ENCODE measurements at places on chromosomes 1 and 21.

DNA sequence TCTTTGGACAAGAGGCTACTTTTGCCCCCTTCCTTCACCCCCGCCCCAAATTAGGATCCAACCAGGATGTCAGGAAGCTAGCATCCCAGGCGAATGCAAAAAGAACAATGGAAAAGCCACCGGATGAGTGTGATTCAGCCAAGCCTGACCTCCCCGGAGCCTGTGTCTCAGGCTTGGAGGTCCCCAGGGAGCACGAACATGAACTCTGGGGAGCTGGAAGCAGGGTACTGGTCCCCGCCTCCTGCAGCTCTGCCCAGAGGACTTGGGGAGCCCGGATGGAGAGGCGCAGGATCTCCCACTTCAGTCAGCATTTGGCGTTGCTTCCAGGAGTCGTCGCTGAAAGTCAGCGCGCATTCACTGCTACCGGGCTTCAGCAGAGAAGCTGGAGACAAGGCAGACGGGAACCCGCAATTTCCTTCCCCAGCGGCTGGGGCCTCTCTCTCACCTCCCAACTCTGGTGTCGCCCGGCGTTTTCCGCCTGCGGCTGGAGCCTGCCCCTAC is 1.8 kb upstream of the TBX15 start:
- DNase-seq = no peak

GRCh38 chr1:168433238-168433637 is 110.6 kb downstream of the XCL2 start:
- no peak for DNase-seq

DNA sequence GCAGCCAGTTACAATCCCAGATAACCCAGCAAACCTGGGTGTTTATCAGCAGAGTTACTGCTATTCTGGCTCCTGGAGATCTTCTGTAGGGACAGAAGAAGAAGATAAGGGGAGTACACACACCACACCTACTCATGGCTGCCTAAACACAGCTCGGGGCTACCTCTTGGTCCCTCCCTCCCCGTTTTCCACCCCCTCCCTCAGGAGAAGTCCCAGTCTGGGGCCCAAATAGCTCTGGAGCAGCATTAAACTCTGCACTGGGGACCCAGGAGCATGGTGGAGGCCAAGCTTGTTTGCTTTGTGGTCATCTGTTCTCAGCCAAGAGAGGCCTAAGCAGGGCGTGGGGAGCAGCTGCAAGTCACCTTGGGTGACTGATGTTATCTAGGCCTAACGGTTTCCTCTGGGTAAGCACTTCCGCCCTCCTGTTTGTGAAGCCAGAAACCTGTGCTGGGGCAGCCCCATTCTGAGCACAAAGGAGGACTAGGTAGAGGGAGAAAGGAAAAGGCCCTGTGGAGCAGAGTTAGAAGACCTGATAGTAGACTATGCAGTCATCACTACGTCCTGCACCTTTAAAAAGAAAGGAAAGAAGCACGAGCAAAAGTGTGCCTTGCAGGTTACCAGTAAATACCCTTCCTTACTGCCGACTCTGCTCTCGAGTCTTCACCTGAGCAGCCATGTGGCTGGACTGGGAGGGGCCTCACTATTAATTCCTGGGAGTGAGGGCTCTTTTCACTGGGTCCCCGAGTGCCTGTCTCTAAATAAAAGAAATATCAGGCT is 2.0 kb upstream of the RCSD1 start:
- DNase-seq = no peak

DNA sequence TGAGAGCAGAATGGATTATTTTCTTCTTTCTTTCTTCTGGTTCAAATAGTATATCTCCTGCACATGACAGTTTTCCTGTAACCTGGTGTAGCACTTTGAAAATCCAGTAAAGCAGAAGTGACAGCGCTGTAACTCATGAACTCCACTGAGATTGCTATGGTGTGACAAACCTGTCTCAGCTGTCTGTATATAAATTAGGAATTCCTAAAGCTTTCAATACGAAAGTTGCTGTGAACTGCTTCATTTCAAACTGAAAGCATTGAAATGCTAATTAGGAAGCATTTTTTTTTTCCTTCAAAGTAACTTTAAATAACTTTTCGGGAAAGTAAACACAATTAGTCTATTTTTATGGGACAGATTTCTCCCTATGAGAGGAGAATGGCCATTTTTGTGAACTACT is 646.9 kb upstream of the ZP4 start:
- DNase-seq = no peak

DNA sequence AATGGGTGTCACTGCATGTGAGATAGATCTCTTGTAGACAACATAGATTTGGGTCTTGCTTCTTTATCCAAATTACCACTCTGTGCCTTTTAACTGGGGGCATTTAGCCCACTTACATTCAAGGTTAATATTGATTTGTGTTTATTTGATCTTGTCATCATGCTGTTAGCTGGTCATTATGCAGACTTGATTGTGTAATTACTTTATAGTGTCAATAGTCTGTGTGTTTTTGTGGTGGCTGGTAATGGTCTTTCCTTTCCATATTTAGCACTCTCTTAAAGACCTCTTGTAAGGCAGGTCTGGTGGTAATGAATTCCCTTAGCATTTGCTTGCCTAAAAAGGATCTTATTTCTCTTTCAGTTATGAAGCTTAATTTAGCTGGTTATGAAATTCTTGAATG is 29.6 kb downstream of the ZNF691 start:
- no peak for DNase-seq

DNA sequence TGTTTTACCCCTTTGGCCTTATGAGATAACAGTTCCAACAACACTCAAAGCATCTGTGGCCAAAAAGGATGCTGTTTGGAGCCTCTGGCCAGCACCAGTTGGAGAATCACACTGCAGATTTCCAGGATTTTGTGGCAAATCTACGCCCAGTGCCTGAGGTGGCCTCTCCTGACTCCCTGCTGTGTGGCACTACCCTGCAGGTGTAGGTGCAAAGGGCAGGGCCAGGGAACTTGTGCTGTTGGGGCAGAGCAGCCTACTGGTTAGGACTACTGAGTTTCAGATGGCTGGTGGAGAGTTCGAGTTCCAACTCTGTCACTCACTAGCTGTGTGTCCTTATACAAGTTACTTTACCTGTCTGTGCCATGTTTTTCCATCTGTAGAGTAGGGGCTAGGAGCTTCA is 170.5 kb downstream of the PTPRU start:
- no peak for DNase-seq

GRCh38 chr21:16910435-16911165 is 602.2 kb upstream of the CXADR start:
- no peak for DNase-seq

GRCh38 chr1:100250264-100250663 is 630 bp upstream of the DBT start:
- no peak for DNase-seq

GRCh38 chr1:229027622-229028182 is 243.2 kb upstream of the RAB4A start:
- DNase-seq = no peak

DNA sequence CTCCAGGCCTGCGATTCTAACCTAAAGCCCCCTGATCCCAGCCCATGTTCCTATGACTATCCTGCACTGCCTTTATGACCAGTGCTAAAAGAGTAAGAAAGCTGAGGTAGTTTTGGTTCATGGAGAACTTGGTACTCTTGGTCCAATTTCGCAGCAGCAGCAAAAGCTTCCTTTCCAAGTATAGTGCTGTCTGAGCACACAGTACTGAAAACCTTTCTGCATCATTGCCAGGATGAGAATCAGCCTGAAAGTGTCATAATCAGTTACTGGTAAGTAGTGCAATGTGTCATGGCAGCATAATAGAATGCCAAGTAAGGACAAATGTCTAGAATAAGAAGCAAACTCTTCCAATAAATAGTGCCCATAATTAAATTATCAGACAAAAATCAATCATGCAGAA is 889.6 kb upstream of the ADGRL4 start:
- no peak for DNase-seq

GRCh38 chr1:5165762-5166161 is 511.4 kb downstream of the AJAP1 start:
- no peak for DNase-seq

DNA sequence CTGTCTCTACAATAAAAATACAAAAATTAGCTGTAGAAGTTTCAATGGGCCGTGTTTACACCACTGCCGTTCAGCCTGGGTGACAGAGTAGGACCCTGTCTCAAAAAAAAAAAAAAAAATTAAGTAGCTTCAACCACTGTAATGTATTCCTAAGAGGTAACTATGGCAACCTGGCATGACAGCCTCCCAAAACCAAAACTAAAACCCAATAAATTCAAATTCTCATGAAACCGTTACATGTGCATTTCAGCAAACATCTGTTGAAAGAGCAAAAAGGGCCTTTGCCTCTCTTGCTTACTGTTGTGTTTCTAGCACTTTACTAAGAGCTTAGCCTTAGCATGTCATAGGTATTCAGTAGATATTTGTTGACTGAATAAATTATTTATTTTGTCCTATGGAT is 33.5 kb downstream of the ODR4 start:
- no peak for DNase-seq

DNA sequence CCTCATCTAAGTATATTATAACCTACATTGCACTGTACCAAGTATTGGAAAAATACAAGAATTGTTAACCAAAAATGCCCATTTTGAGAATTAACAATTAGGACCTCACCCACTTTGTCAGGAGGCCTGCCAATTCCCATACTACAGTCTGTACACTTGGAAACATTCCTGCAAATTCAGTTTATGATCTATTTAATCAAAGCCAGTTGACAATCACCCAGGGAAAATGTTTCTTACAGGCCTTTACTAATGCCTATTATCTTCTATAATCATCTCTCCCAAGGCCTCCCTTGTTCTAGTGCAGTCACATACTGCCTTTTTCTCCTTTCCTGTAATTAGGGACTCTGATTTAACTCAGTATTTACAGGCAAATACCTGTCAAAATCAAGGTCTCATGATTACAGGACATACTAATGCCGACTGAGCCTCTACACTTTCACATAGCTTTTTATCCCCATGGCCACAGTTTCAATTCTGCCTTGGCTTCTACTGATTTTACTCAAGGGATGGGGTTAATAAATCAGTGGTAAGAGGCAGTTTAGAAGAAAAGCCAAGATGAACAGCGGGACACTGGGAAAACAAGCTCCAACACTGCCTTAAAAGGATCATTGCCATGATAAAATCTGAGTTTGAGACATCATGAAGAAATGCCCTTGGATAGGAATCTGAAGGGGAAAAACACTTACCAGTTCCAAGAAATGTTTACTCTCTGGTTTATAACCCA is 338.7 kb downstream of the VAV3 start:
- no peak for DNase-seq

- DNase-seq = no peak
Observed at GRCh38 chr1:42431514-42431913, 24.3 kb downstream of the ZMYND12 start.

DNA sequence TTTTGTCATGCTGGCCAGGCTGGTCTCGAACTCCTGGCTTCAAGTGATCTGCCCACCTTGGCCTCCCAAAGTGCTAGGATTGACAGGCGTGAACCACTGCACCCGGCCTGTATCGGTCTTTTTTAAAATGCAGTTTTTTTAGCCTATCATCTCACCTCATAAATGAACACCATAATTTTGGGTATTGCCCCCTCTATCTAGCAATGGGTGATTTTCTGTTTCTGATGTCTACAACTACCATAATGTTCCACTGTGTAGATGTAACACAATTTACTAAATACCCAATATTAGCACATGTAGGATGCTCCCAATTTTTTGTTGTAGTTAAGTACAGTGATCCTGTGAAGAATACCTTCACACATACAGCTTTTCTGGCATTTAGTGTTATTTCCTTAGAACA is 2.0 kb upstream of the CAMTA1 start:
- no peak for DNase-seq

GRCh38 chr1:246728311-246728710 is 4.1 kb downstream of the SCCPDH start:
- no peak for DNase-seq

DNA sequence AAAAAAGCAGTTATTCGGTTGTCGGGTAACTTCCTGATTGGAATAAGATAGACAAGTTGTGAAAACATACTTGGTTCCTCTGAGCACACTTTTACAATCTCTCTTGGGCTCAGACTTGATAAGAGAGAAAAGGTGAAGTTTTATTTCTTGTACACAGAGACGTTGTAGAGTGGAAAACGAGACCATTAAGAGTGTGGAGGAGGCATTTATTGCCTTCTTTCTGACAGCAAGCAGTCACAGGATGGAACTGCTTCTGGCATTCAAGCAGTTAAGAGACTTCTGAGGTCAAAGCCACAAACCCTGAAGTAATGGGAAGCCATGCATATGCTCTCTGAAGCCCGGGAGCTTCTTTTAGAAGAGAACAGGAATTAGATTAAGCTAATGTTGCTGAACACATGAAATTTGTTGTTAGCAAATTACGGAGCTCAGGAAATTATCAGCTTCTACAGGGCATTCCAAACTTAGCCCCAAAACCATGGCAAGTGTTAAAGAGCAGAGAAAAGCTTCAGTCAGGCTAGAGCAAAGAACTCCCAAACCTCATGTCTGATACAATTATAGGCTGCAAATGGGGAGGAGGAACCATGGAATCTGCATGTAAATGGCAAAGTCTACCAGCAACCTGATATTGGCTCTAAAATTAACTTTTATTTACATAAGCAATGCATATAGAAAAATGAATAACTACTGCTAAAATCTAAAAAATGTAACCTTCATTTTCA is 26.0 kb downstream of the S1PR1 start:
- DNase-seq = no peak

- DNase-seq = no peak
Observed at GRCh38 chr1:92536980-92537884, 50.5 kb upstream of the GFI1 start.

DNA sequence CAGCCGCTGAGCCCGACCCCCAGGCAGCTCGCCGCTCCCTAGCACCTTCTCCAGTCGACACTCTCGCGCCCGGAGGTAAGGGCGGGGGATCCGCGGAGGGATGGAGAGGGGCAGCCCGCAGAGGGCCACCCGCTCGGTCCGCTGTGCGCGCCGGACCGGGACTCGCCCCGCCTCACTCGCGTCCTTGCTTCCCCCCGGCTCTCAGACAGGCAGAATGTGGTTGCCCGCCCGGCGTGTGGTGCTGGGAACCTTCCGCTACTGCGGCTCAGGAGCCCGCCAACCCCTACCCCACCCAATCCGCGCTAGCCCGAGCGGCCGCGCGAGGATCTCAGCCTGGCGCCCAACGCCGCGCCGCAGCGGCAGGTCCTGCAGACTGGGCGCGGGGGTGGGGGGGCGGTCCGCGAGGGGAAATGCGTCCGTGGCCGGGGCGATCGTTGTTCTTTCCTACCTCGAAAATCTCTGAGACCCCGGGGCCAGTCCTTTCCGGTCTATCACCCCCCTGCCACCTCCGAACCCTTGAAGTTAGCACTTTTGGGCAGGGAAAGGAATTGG is 404 bp downstream of the LRRC8C start:
- peak; percentile 59 for DNase-seq

All from dorsolateral prefrontal cortex (tissue), 122 donors.